ENCODE measurements at places on chromosomes 7 and 10.
A peak's percentile ranks its signal among the peaks of the same experiment; 100 is the strongest.

GRCh38 chr7:47833211-47833610 is 115.1 kb downstream of the PKD1L1 start:
- H3K27me3 ChIP-seq = no peaks in the 10 kb centered on the region
- no peak overlapping the region for H3K27ac ChIP-seq
- no peaks in the 10 kb centered on the region for H3K4me1 ChIP-seq
- no peak for DNase-seq
- H3K4me3 ChIP-seq = no peak overlapping the region

DNA sequence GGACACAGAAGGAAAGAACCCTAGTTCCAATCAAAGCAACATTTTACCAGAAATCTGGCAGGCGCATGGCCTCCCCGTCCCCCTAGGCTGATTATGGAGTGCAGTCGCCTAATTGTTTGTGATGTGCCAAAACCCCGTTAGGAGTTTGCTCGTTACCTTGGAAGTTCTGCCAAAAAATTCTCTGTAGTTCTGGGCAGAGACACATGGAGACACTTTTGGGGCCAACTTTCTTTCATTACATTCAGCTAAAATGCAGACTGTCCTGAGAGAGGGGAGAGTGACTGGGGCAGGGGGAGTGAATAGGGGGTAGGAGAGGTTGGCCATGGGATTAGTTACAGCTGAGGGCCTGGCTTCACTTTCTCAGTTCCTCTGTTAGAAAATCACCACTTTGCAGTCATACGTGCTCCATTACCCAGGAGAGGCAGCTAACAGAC is 158.0 kb upstream of the NPVF start:
- no peak overlapping the region for H3K4me3 ChIP-seq
- H3K27me3 ChIP-seq = no peaks in the 10 kb centered on the region
- DNase-seq = no peak
- no peak overlapping the region for H3K27ac ChIP-seq
- no peaks in the 10 kb centered on the region for H3K4me1 ChIP-seq

DNA sequence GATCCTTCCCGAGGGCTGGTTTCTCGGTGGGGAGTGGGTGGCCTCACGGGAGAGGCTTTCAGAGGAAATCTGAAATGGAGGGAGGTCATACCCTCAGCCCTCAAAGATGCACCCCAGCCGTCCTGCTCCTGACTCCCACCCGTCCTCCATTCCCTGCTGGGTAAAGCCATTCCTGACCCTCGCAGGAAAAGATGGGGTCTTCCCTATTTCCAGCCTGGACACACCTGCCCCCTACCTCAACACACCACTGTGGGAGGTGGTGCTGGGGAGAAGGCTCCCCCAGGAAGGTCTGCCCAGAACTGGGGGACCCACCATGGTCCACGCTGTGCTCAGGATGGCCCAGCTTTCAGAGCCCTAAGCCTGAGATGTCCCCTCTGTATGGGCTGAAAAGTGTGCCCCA is 86.9 kb downstream of the CHST15 start:
- H3K27me3 ChIP-seq = no peaks in the 10 kb centered on the region

- H3K27me3 ChIP-seq = no peaks in the 10 kb centered on the region
- no peak overlapping the region for H3K27ac ChIP-seq
- no peaks in the 10 kb centered on the region for H3K4me1 ChIP-seq
- no peak for DNase-seq
- H3K4me3 ChIP-seq = no peak overlapping the region
- no peaks in the 10 kb centered on the region for H3K36me3 ChIP-seq
These were observed 7.3 kb upstream of the RHOBTB1 start for GRCh38 chr10:60951272-60951724.

GRCh38 chr10:117223693-117224430 is 17.1 kb upstream of the SLC18A2 start:
- H3K27me3 ChIP-seq = peaks cover 4% of the 10 kb centered on the region
- DNase-seq = no peak
- no peak overlapping the region for H3K27ac ChIP-seq

- H3K27me3 ChIP-seq = no peaks in the 10 kb centered on the region
- DNase-seq = no peak
- H3K36me3 ChIP-seq = no peaks in the 10 kb centered on the region
- no peak overlapping the region for H3K4me3 ChIP-seq
- peaks cover 20% of the 10 kb centered on the region for H3K4me1 ChIP-seq
- no peak overlapping the region for H3K27ac ChIP-seq
These were observed 40.6 kb upstream of the ADD3 start for GRCh38 chr10:109966961-109967738.

- H3K4me3 ChIP-seq = no peak overlapping the region
- H3K27me3 ChIP-seq = peaks cover 6% of the 10 kb centered on the region
- no peaks in the 10 kb centered on the region for H3K4me1 ChIP-seq
These were observed 141.4 kb downstream of the ARHGAP22 start for GRCh38 chr10:48463318-48464003.

GRCh38 chr7:2894118-2894940 is 50.2 kb upstream of the GNA12 start:
- H3K4me1 ChIP-seq = no peaks in the 10 kb centered on the region
- no peak for DNase-seq
- H3K27ac ChIP-seq = no peak overlapping the region
- H3K36me3 ChIP-seq = no peaks in the 10 kb centered on the region
- H3K4me3 ChIP-seq = no peak overlapping the region

DNA sequence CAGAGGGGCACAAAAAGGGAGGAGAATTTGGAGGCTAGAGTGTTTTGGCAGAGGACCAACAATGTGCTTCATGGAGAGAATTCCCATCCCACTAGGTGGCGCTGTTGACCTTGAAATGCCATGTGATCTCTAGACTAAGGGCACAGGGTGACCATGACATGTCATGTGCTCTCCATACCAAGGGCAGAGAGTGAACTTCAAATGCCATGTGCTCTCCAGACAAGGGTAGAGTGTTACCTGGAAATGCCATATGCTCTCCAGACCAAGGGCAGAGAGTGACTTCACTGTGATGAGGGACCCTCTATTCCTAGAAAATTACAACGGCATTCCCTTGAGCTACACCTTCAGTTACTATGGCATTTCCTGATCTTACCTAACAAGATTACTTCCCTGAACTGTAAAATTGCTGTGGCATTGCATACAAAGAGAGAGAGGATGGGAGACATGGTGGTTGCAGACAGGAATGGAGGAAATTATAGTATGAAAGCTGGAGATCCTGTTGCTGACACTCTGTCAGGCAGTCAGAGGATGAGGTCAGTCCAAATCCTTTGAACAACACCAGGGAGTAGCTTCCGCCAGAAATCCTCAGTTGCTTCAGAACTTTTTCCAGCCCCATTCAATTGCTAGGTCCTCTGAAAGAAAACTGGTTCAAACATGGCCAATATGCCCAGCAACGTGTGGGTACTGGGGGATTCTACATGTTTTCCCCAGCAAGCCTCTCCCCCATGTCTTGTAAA is 60.9 kb upstream of the ACSM6 start:
- no peak overlapping the region for H3K27ac ChIP-seq
- no peaks in the 10 kb centered on the region for H3K27me3 ChIP-seq

GRCh38 chr7:18792871-18793595 is 297.5 kb downstream of the HDAC9 start:
- no peaks in the 10 kb centered on the region for H3K36me3 ChIP-seq
- no peak overlapping the region for H3K4me3 ChIP-seq
- H3K27ac ChIP-seq = no peak overlapping the region
- H3K4me1 ChIP-seq = no peaks in the 10 kb centered on the region

DNA sequence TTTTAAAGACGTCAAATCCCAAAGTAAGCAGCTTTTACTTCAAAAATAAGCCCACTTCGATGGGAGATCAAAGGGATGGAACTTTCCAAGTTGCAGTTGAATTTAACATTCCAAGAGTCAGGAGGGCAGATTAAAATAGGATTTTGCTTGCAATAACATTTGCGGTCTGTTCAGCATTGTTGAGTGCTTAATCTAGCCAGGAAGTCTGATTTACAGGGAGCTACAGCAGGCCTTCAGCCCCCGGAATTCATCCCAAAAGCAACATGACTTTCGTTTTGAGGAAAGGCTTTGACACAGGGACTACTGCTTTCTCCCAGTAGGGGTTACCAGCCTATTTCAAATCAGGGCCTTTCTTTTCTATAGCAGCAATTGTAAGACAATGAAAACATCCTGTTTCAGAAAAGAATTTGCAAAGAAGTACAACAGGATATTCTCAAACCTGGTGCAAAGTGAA is 279.6 kb upstream of the PITRM1 start:
- no peak overlapping the region for H3K4me3 ChIP-seq
- DNase-seq = no peak
- H3K27me3 ChIP-seq = no peaks in the 10 kb centered on the region
- H3K27ac ChIP-seq = peak overlapping the region; percentile 72
- H3K36me3 ChIP-seq = no peaks in the 10 kb centered on the region

- peak overlapping the region; percentile 84 for H3K4me3 ChIP-seq
- H3K27me3 ChIP-seq = no peaks in the 10 kb centered on the region
- H3K27ac ChIP-seq = peak overlapping the region; percentile 87
- H3K36me3 ChIP-seq = no peaks in the 10 kb centered on the region
- DNase-seq = no peak
These were observed 733 bp downstream of the HIBADH start for GRCh38 chr7:27661811-27662489.

DNA sequence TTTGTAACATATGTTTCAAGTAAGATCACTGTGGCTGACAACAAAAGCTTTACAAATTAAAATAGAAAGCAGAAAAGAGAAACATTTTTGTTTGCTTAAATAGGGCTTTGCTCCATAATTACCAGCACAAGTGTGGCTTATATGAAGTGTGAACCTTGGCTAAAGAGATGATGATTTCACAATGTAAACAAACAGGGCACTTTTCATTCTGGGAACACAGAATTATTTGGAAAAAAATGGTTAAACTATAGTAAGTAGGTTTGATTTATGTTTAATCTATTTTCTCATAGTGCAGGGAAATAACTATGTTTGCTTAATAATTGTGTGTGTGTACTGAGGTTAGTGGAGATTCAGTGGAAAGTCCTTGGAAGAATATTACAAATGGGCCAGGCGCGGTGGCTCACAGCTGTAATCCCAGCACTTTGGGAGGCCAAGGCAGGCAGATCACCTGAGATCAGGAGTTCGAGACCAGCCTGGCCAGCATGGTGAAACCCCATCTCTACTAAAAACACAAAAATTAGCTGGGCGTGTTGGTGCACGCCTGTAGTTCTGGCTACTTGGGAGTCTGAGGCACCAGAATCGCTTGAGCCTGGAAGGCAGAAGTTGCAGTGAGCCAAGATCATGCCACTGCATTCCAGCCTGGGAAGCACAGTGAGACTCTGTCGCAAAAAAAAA is 19.1 kb upstream of the OTUD1 start:
- DNase-seq = no peak
- H3K36me3 ChIP-seq = no peaks in the 10 kb centered on the region
- H3K4me3 ChIP-seq = no peak overlapping the region

DNA sequence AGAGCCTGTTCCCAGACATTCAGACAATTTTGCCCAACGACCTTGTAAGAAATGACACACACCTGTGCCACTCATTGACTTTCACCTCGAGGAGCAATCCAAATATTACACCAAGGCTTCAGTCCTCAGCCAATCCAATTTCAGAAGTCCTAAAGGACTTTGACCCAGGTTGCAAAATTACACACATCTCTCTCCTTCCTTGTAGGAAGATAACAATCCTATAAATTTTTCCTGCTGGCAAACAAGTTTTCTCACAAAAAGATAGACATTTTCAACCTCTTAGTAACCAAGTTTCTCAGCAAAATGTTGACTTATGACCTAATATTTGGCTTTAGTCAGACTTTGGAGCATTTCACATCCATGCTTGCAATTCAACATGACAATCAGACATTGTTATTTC is 745.0 kb downstream of the GRID1 start:
- no peaks in the 10 kb centered on the region for H3K4me1 ChIP-seq
- no peaks in the 10 kb centered on the region for H3K36me3 ChIP-seq
- H3K27me3 ChIP-seq = no peaks in the 10 kb centered on the region
- DNase-seq = no peak

DNA sequence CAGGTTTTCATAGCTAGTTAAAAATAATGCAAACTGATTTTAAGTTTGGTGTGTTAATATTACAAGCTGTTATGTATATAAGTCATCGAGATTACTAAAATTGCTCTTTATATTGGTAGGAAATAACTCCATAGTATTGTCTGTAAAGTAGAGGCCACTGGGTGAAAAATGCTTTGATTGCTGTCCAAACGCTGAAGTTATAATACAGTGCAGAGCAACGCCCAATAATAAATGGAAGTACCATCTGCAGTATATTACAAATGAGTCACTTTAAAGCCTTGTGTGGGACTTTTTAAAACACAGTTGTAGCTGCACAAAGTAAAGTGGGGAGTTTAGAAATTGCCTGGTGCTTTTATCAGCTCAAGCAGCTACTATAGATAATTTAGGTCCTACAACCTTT is 196.1 kb downstream of the NXPH1 start:
- no peak overlapping the region for H3K4me3 ChIP-seq
- H3K36me3 ChIP-seq = no peaks in the 10 kb centered on the region
- no peak for DNase-seq
- H3K4me1 ChIP-seq = no peaks in the 10 kb centered on the region

DNA sequence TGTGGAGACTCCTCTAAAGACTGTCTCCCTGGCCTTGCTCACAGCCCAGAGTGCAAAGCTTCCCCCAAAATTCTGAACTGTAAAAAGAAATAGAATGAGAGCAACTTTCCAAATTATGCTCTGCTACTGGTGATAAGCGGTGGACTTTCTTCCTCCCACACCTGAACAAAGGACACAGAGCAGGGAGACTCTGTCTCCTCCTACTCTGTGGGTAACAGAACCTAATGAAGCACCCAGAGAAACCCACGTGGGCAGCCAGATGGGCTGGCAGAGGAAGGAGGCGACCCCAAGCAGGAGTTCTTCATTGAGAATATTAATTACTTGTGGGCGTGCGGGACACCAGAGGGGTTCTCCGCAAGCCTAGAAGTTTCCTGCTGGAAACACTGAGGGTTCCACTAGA is 139.5 kb downstream of the KMT2E start:
- H3K36me3 ChIP-seq = peaks cover 13% of the 10 kb centered on the region
- no peak overlapping the region for H3K4me3 ChIP-seq
- no peaks in the 10 kb centered on the region for H3K4me1 ChIP-seq
- H3K27ac ChIP-seq = no peak overlapping the region

GRCh38 chr7:149285603-149286002 is 23.6 kb downstream of the ZNF783 start:
- peak overlapping the region; percentile 42 for H3K27ac ChIP-seq
- peaks cover 7% of the 10 kb centered on the region for H3K4me1 ChIP-seq
- no peak for DNase-seq
- no peaks in the 10 kb centered on the region for H3K27me3 ChIP-seq

GRCh38 chr7:26151953-26152781 is at the start of gene NFE2L3:
Gene NFE2L3, plus strand, starts transcription at chr7:26152198. Its CDS starts 301 bp downstream, at chr7:26152499.
- peaks cover 40% of the 10 kb centered on the region for H3K4me1 ChIP-seq
- H3K4me3 ChIP-seq = peak within 1 kb of the TSS; percentile 61
- H3K27me3 ChIP-seq = no peaks in the 10 kb centered on the region
- peak within 1 kb of the TSS; percentile 24 for H3K27ac ChIP-seq

DNA sequence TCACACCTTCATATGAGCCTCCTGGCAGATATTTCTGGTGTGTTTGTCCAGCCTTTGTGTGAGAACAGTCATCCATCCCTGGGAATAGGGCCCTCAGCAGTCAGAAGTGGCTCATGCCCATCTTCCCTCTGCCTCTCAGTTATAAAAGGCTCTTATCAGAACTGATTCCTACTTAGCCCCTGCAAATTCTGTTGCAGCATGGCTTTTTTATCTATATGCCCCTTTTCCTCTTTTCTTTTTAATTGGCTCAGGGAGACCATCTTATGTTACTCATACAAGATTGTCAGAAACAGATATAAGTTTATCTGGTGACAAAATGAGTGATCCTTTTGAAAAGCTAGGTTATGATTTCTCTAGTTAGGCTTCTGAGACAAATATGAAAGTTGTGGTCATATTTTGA is 194.1 kb downstream of the CREB5 start:
- H3K27ac ChIP-seq = no peak overlapping the region
- H3K4me1 ChIP-seq = no peaks in the 10 kb centered on the region
- H3K36me3 ChIP-seq = no peaks in the 10 kb centered on the region
- no peaks in the 10 kb centered on the region for H3K27me3 ChIP-seq
- DNase-seq = no peak
- no peak overlapping the region for H3K4me3 ChIP-seq

Data from upper lobe of right lung (tissue), 1 donor.